ENCODE measurements at places on chromosomes 1 and 21.

DNA sequence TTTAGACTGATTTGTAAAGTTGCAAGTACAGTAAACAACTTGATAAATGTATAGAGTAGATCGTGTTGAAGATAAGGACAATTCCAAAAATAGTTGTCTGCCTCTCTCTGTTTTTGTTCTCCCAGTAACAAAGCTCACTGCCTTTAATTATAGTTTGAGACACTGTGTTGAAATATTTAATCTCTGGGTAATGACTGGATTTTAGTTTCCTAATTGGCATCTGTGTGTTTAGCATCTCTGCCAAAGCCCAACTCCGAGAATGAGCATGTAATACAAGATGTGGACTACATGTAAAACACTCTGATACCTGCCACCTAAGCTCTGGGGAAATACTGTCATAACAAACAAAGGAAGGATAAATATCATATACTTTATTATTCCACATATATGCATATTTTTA is 27.7 kb upstream of the SDE2 start:
- no peak for DNase-seq

- DNase-seq: no peak
Observed at GRCh38 chr1:77103486-77103885, 115.7 kb downstream of the PIGK start.

- DNase-seq: no peak
Observed at GRCh38 chr1:9202240-9202870, 32.2 kb upstream of the H6PD start.

DNA sequence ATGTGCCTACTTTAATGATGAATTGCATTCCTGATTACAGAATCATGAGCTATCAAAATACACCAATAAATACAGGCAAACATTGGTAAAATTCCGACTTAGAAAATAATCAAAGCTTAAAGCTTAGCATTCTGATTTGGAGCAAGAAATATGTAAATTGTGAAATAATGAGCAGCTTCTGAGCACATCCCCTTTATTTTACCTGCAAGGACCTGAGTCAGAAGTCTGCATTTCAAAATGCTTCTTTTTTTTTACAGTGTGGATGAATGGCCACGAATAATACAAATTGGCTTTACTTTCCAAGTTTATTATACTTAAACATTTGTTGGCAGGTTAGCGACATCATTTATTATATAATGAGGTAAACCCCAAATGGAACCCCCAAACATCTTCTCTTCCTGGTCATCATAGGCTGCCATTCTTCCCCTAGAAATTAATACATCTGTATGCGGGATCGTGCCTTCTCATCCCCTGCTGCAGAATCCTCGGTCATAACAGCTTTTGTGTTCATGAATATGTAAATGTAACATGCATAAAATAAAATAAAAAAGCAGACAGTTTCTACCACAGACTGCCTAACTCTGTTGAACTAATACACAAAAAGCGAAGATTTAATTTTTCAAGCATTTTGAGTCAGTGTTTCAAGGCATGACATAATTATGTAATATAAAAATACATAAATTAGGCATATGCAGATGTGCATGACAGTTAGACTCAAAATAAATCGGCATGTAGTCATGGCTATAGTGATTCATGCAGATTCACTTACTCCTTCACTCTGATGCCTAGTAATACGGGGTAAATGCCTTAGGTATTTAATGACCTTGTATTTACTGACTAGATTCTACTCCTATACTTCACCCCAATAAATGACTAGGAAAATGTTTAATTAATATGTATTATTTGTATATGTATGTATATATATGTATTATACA is 339.7 kb downstream of the USP25 start:
- no peak for DNase-seq

- DNase-seq: no peak
Observed at GRCh38 chr1:89243046-89243445, 29.6 kb downstream of the GBP5 start.

DNA sequence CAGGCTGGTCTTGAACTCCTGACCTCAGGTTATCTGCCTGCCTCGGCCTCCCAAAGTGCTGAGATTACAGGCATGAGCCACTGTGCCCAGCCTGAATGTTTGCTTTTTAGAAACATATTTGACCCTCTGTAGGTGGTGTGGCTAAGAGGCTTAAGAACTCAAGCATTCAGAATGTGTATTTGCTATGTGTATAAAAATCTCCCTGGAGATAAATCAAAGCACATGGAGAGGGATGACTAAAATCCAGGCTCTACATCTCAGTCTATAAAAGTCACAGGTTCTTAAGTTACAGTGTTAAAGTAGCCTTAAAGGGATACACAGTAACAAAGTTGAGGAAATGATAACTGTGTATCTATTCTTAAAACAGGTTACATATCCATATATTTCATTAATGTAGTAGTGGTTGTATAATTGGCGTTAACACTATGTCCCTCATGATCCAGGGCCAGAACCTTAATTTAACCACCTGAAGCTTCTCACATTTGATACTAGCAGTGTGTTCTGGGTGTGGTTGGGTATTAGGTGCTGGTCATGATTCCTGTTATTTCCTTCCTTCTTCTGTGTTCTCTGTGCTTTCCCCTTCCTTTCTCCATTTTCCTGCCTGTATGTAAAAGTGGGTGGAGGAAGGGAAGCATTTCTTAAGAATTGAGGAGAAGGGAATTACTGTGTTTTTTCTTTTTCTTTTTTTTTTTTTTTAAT is 16.2 kb downstream of the GIPC2 start:
- DNase-seq: no peak

GRCh38 chr1:192442736-192443135 is 125.9 kb downstream of the RGS21 start:
- no peak for DNase-seq

DNA sequence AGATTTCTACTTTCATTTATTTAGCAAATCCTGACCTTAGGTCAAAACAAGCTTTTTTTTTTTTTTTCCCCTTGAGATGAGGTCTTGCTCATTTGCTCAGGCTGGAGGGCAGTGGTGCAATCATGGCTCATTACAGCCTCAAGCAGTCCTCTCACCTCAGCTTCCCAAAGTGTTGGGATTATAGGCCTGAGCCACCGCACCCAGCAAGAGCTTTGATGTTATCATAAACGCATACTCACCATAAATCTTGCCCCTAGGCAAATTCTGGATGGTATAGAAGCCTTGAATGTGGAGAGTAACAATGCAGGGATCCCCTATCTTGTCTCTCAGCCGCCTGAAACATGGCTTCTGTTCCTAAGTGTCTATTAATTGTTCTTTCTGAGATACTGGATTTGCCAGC is 24.8 kb upstream of the CLDN8 start:
- no peak for DNase-seq

- DNase-seq: no peak
Observed at GRCh38 chr21:41965461-41966013, 11.7 kb upstream of the C2CD2 start.

DNA sequence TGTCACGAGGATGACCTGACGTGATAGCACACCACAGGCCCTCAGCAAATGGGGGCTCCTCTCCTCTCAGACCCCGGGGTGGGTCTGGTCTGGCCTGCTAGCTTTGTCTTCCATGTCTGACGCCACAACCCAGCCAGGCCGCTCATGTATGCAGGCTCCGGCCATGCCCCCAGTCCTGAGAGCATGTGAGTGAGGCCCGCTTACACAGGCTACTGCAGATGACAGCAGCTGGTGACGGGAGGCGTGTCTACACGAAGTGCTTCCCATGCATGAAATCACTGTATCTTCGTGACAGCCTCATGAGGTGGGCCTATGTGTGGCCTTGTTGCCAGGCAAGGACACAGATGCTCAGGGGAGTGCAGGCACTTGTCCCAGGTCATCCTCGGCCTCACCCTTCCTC is 16.4 kb downstream of the WNT4 start:
- DNase-seq: no peak

DNA sequence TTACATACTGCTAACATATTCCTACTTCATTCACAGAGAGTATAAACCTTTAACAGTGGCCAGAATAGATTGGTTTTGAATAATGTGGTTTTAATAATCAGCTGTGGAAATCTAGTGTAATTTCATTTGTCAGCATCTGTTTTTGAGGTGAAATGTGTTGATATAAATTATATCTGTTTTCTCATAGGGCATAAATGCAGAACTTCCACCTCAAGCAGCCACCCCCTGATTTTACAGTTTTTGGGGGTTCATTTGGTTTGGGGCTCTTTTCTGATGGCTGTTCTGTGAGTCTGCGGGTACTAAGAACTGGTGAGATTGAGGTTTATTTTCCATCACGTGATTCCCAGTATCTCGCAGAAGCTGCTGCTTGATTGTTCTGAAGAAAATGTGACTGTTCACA is 23.2 kb downstream of the EDARADD start:
- DNase-seq: no peak

GRCh38 chr1:206923009-206923960 is 1.5 kb upstream of the FCMR start:
- peak; percentile 75 for DNase-seq

DNA sequence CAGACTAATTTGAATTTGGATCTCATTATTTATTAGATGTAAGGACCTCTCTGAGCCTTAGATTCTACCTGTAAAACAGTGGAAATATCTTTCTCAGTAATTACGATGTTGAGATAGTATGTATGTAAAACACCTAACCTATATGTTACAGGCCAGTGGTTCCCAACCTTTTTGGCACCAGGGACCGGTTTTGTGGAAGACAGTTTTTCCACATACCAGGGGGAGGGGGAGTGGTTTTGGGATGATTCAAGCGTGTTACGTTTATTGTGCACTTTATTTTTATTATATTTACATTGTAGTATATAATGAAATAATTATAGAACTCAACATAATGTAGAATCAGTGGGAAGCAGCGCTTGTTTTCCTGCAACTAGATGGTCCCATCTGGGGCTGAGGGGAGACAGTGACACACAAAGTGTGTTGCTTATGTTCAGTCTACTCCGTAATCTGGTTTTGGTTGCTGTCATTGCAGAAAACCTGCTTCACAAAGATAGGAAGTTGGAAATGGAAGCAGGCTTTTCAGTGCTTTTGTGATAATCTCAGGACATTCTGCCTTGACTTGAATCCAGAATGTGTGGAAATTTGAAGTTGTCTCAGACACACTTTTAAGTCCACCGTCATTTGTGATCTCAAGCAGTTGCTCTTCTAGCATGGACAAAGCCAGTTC is 12.8 kb downstream of the XPR1 start:
- DNase-seq: no peak

GRCh38 chr1:206883876-206884275 is 13.4 kb upstream of the IL24 start:
- no peak for DNase-seq

GRCh38 chr1:173414539-173415226 is 62.5 kb upstream of the PRDX6 start:
- no peak for DNase-seq

DNA sequence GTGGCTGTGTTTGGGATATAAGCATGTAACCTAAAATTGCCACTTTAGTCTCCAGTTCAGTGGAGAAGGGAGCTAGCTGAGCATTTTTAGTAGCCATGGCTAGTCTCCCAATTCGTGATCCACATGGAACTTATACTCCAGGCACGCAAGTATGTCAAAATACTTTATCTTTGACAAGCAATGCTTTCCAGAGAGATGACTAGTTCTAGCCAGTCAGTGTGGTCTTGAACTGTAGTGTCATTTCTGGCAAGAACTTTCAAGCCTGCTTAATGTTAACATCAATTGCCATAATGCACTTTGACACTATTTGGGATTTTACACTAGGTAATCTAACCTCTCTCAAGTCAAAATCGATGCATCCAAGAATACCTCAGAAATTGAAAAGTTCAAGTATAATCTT is 660.0 kb downstream of the PTPRC start:
- no peak for DNase-seq

GRCh38 chr1:40651138-40651857 is 14.2 kb downstream of the RIMS3 start:
- DNase-seq: no peak

GRCh38 chr21:35091496-35091895 is 42.4 kb upstream of the RUNX1 start:
- DNase-seq: no peak

GRCh38 chr21:34192646-34193285 is 119.4 kb downstream of the MRPS6 start:
- peak; percentile 15 for DNase-seq

DNA sequence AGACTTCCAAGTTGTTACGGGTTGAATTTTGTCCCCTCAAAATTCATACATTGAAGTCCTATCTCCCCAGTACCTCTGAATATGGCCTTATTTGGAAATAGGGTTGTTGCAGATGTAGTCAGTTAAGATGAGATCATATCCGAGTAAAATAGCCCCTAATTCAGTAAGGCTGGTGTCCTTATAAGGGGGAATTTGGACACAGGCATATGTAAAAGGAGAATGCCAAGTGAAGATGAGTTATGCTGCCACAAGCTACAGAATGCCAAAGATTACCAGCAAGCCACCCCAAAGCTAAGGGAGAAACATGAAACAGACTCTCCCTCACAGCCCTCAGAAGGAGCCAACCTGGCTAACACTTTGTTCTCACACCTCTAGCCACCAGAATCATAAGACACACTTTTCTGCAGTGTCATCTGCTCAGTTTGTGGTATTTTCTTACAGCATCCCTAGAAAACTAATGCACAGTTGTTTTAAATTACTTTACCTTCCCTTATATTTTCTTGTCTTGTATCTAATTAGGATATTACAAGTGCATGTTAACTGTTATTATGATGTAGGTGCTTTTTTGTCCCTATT is 43.3 kb upstream of the PRDX6 start:
- no peak for DNase-seq

DNA sequence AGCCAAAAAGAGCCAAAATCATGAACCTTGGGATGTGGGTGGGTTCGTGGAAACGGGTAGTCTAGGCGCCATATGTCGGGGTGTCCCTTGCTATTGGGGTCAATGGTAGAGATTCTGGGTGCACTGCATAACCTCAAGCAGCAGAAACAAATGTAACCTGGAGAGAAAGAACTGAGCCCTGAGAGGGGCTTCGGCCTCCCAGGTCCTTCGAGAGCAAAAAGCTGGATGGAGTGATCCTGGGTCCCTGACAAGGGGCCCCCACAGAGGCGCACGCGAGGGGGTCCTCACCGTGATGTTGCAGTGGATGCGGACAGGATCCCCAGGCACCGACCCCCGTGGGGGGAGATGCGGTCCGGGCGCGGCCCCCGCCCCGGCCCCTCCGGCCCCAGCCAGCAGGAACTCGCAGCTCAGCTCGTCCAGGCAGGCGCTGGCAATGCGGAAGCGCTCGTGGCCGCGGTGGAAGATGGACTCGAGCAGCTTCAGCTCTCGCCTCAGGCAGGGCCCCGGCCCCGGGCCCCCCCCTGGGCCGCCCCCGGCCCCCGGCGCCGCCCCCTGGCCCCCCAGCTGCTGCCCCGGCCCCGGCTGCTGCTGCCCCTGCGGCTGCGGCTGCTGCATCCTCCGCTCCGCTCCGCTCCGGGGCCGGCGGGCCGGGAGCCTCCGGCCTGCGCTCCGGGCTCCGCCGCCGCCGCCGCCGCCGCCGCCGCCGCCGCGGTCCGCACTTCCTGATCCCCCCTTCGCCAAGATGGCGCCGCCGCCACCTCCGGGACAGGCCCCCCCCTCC is at the start of gene UBE2Q1:
Gene UBE2Q1, minus strand, starts transcription at position 724 of the 781 bp plus-strand sequence. Its CDS starts 109 bp downstream, at position 615.
- DNase-seq: no peak

DNA sequence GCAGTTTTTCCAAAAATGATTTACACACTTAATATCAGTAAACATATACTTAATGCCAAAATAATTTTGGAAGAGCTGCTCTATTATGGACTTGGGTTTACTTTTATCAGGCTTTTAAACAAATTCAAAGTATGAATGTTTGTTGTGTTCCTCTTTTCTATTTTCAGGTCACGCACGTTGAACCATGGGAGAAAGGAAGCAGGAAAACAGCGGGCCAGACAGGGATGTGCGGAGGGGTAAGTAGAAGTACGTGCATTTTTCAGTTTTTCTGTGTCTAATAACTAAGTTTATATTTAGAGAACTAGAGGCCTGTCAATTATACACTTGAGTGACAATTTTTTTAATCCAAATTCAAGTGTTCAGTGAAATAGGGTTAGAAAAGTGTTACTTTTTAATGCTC is 3.4 kb downstream of the PRPF38B start:
- DNase-seq: no peak

Data from activated naive CD8-positive, alpha-beta T cell treated with anti-CD3 and anti-CD28 coated beads for 36 hours (primary cell).